Caudate nucleus (tissue), 63 donors: ENCODE measurements at places on chromosomes 7 and 10.

DNA sequence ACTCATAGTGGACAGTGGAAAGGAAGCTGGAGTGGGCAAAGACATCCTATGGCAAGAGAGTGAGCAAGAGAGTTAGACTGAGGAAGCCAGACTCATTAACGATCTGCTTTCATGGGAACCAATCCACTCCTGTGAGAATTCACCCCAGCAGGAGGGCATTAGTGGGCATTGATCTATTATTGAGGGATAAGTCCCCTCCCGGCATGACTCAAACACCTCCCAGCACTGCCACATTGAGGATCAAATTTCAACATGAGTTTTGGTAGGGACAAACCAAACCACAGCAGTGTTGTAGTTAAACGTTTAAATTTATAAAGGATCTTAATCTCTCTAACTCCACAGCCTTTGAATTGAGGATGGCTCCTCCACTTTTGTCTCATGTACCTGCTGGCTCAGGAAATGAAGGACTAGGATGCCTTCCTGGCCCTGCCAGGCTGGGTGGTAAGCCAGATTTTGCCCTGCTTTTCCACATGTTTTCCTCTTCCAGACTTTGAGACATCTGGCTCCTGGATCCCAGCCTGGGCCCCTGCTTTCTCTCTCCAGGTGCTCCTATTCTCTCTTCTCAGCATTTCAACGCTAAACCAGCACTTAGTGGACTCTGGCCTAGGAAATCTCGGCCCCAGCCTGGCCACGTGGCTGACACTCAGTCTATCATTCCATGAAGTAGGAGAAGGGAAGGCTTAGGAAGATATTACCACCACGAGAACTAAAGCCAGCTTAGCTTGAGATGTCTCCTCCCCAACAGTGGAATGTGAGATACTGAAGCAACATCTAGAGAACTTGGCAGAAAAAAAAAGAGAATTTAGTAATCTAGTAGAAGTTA, 96.5 kb upstream of the PIP4K2A start:
- no peak for DNase-seq

DNA sequence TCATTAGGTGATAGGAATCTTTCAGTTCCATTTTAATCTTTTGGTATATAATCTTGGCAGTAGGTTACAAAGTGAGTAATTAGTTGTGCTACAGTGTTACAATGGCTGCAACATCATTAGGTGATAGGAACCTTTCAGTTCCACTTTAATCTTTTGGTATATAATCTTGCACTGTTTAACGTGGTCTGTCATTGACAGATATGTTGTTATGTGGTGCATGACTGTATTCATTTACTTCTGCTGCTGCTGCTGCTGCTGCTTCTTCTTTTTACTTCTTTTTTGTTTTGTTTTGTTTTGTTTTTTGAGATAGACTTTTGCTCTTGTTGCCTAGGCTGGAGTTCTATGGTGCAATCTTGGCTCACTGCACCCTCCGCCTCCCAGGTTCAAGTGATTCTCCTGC, 28.6 kb downstream of the ST7 start:
- DNase-seq: no peak

- no peak for DNase-seq
Measured at GRCh38 chr7:94405506-94405905, 10.8 kb downstream of the COL1A2 start.

DNA sequence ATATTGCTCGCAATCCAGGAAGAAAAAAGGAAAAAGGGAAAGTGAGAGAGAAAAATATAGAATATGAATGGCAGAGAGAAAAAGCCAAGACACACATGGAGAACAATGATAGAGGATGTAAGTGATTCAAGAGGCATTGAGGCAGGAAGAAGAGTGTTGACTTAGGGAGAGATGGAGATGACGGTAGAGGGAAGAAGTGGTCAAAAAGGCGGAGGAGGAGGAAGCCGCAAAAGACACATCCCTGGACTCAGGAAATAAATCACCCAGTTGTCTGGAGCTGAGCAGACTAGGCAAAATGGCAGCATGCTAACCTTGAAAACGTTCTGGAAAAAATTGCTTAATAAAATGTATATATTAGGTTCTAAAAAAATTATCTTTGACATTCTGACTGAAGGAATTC, 17.7 kb upstream of the GPR37 start:
- no peak for DNase-seq

- no peak for DNase-seq
Measured at GRCh38 chr7:21898265-21898930, 47.3 kb downstream of the CDCA7L start.

GRCh38 chr7:318878-319661, 29.1 kb downstream of the FOXL3 start:
- no peak for DNase-seq

GRCh38 chr7:155066417-155066950, 3.6 kb upstream of the HTR5A start:
- no peak for DNase-seq

GRCh38 chr10:33263453-33263852, 71.0 kb downstream of the NRP1 start:
- no peak for DNase-seq

- DNase-seq: no peak
Measured at GRCh38 chr10:131173484-131174210, 137.9 kb downstream of the TCERG1L start.

DNA sequence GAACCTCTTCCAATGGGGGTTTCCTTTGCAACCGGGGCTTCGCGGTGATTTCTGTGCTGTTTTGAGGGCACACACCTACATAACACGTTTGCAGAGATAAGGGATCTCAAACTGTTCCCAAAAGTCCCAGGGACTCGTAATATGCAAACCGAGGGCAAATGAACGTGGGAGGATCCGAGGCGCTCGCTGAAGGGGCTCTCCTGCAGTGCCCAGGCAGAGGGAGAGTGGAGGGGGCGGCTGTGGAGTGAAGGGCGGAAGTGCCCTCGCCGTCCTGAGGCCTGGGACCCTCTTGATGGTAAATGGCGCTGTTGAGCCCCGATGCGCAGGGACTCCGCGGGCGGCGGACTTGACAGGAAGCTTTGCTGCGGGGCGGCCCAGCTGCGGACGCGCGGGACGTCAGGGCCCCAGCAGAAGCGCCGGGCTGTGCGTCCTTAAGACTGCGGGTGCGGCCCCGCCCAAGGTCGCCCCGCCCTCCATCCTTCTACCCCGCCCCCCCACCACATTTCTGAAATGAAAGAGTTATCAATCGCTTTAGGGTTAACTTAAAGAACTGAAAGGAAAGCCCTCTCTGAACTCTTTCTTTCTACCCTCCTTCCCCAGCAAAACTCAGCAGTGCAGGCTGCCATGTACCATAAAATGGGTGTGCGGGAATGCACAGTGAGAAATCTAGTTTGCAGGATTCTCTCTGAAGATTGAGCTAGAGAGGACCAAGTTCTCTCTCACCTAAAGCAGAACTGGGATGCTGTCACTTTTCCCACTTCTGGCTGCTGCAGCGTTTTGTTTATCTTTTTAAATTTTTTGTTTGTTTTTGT, 151.8 kb upstream of the YAE1 start:
- no peak for DNase-seq

DNA sequence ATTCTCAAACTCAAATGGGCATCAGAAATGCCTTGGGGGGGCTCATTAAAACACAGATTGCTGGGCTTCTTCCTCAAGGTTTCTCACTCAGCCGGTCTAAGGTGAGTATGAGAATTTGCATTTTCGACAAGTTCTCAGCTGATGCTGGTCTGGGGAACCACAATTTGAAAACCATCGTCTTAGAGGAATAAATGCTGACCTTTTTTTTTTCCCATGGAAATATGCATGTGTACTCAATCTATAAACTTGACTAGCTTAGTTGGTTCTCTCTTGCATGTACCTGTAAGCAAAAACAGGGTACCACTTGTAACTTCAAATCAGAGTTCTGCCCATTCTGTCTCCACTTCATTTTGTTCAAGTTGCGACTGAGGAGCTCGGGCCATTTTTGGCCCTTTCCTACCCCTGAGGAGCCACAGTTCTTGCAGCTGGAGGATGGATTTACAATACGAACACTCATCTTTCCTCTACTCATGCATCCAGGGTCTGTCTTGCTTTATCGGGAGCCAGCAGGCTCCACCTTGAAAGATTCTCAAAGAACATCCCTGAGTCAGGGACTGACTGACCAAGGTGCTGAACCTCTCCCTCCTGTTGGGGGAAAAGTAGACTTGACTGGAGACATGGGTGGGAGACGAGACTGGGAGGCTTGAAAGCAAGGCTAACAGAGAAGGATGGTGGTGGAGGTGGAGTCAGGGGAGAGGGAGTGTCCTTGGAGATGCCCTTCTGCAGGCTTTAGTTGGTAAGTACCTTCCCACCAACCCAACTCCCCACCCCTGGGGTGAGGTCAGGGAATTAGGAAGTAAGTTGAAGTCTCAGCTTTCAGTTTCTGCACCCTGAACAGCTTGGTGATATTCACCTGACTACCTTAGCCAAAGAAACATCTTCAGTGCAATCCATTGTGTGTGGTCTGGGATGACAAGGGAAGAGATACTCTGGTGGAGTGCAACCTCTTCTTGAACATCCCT, 3.7 kb upstream of the MAPK8 start:
- DNase-seq: no peak

- no peak for DNase-seq
Measured at GRCh38 chr10:110398419-110399105, 93.8 kb upstream of the SMNDC1 start.

- no peak for DNase-seq
Measured at GRCh38 chr10:52228556-52228955, 85.5 kb upstream of the DKK1 start.

- DNase-seq: no peak
Measured at GRCh38 chr10:85888004-85888403, 478.6 kb downstream of the GRID1 start.

- no peak for DNase-seq
Measured at GRCh38 chr10:84876116-84876999, 548.0 kb downstream of the CCSER2 start.

DNA sequence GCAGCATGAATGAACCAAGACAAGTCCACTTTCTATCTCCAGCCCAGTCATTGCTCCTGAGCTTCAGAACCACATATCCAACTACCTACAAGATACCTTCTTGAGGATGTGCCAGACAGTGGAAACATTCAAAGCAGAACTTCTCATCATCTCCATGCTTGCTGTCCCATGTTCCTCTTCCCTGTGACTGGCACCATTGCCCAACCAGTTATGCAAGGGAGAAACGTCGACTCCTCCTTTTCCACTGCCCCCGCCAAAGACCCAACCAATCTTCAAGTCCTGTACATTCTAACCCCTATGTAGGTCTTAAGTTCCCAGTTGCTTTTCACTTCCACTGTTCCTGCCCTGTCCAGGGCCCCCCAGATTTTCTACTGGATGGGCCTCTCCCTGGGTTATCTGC, 225.7 kb downstream of the RPS24 start:
- no peak for DNase-seq

DNA sequence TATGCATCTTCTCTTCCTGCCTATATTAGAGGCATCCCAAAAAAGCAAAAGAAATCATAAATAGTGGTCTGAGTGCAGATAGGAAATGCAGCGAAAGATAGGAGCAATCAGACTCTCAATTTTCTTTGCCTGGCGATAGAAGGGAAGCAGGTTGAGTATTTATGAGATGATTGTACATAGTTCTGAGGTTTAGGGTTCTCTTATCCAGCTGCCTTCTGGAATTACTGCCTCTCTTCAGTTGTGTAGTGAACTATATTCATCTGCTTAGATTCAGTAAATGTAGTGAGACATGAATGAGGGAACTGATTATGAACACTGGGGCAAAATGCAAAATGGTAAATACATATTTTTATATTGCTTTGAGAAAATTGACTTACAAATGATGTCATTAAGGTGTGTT, 93.0 kb upstream of the CYP26C1 start:
- no peak for DNase-seq

GRCh38 chr10:71952745-71953144, 11.4 kb upstream of the CHST3 start:
- no peak for DNase-seq
